ENCODE measurements at places on chromosomes 5 and 9. TPM values are rescaled to one million over a fixed set of nuclear protein-coding genes. Genes with fewer than 3 reads are reported as not detected.

Gene EQTN
- not detected for total RNA-seq

Gene PHYHD1
- 4.2 TPM for total RNA-seq

DNA sequence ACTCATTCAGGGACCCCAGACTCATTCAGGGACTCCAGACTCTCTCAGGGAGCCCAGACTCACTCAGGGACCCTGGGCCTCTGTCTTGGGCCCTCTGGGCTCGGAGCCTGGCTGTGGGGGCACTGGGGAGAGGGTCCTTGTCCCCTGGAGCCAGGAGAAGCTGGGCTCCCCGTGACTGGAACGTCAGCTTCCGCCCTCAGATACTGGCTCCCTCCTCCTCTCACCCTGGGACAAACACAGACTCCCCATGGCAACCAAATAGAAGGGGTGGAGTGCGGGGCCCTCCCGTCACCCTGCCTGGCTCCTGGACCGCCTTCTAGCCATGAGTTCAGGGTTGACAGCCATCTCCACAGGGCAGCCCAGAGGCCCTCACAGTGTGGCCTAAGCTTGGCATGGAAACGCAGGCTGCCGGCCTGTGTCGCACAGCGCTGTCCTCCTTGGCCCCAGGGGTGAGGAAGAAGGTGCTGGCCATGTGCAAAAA lies 27.6 kb downstream of the ZDHHC11B start:
- no peak for DNase-seq

Gene RALGPS1
- 23.3 TPM for total RNA-seq

DNA sequence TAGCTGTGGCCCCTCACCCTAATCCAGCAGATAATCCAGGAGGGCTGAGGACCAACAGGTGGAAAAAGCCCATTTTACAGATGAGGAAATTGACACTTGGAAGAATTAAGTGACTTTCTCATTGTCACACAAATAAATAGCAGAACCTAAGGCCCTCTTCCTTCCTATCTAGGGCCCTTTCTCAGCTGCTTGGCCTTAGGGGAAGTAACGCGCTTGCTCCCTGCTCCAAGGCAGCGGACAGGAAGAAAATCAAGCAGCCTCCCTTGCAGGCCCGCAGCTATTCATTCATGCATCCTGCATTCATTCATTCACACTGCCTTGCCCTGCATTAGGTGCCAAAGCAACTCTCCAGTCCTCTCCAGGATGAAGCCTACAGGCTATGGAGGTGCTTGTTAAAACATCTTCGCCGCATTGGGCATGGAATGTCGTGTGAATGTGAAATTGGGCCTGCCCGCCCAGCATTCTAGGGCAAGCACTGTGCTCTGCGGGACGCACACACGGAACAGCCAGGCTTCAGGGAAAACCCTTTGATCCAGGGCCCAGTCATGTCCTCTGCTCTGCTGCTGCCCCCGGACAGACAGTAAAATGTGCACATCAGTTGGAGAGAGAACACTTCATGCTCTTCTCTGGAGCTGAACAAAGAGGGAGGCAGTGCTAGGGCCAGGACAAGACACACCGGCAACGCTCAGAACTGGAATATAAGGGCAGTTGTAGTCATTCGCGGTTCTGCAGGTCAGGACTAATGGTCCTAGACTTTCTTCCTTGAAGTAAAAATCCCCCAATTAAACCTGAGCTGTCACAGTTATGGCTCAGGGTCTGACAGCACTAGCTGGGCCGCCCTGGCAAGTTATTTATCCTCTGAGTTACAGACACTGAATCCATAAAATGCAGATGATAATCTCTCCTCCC lies 166.0 kb downstream of the COL23A1 start:
- DNase-seq: no peak

Gene TMEM8B
- total RNA-seq: 6.4 TPM

DNA sequence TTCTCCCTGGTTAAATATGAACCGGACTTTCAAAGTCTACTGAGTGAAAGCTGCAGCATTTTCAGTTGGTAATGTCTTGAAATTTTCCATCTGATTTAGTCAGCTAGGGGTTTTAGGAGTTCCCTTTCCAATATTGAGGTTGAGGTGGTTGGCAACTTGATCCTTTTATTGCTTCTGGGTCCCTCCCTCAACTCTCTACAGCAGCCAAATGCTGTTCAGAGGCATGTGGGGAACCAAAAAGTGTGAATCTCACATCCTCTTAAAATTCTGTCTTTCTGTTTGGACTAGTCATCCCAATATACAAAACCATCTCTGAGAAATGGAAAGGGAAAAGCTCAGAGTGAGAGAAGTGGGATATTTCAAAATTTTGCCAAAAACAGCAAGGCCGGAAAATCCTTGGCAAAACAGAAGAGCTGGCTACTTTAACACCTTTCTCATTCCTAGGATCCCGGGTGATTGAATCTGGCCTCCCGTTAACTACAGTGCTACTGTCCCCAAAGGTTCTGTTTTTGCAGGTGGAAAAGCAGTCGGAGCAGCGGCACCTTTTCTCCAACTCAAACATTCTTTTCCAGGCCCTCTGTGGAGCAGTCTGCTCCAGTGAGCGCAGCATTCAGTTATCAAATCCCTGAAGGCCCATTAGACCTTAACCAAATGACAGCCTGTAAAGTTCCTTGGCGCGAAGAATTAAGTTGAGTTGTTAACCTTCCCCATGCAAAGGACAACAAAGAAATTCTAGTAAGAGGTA lies 345.9 kb upstream of the NUDT12 start:
- no peak for DNase-seq

- DNase-seq: no peak
These were observed 127.6 kb downstream of the RFX3 start for GRCh38 chr9:3398232-3398648.

- no peak for DNase-seq
These were observed 98.6 kb upstream of the EQTN start for GRCh38 chr9:27395484-27395921.

Gene MCC
- total RNA-seq: 2.5 TPM

DNA sequence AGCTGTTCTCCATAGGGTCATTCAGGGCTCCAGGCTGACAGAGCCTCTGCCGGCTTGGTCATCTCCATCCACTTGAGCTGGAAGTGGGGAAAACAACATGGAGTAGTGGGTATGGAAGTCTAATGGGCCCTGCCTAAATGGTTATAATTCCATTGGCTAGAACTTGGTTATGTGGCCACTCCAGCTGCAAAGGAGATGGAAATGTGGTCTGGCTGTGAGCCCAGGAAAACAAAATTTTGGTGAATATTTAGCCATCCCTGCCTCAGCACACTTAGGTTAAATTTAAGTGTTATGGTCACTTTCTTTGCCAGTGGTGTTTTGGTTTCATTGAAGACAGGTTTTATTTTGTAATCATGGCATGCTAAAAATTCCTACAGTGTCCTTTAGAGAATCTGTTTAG lies 112.3 kb downstream of the SMARCA2 start:
- no peak for DNase-seq

Gene NUTM2F
- total RNA-seq: 0.15 TPM

- peak; percentile 25 for DNase-seq
These were observed 35.6 kb downstream of the TNFSF8 start for GRCh38 chr9:114894609-114895433.

DNA sequence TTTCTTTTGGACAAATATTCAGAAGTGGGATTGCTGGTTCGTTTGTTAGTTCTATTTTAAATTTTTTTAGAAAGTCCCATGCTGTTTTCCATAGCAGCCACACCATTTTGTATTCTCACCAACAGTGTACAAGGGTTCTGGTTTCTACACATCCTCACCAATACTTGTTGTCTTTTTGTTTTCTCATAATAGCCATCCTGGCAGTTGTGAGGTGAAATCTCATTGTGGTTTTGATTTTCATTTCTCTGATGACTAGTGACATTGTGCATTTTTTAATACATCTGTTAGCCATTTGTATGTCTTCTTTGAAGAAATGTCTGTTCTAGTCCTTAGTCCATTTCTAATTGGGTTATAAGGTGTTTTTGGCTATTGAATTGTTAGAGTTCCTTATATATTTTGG lies 214.3 kb downstream of the ARRDC3 start:
- no peak for DNase-seq

GRCh38 chr9:120646948-120647347 lies 67.0 kb upstream of the CDK5RAP2 start:
- DNase-seq: no peak

Gene SLC27A4
- total RNA-seq: 30.4 TPM

Gene DMRT3
- total RNA-seq: not detected

GRCh38 chr5:37326536-37326935 lies 44.4 kb downstream of the NUP155 start:
- DNase-seq: no peak

Gene ADAMTS13
- total RNA-seq: 11.1 TPM

Gene RAI14
- 145 TPM for total RNA-seq

Gene STPG3
- 0.46 TPM for total RNA-seq

Gene ABO
- 1.2 TPM for total RNA-seq

DNA sequence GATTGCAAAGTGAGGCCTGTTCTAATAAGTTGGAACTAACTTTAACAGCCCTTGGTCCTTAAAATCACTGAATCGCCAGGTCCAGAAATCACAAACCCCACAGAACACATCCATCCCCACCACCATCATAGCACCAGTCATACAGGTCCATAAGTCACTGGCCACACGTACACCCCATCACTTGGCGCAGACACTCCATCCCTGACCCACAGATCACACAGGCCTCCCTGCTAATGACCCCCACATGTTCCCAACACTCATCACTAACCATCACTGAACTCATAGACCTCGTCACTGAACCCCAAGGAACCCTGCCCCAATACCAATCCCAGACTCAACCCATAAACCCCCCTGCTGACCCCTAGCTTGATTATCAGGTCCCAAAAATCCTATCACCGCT lies 41.2 kb upstream of the ZNF300 start:
- DNase-seq: no peak

Gene INSYN2B
- total RNA-seq: 0.13 TPM

Gene UTP15
- 15.1 TPM for total RNA-seq

- no peak for DNase-seq
These were observed 232.5 kb downstream of the SPATA31A1 start for GRCh38 chr9:39587844-39588499.

DNA sequence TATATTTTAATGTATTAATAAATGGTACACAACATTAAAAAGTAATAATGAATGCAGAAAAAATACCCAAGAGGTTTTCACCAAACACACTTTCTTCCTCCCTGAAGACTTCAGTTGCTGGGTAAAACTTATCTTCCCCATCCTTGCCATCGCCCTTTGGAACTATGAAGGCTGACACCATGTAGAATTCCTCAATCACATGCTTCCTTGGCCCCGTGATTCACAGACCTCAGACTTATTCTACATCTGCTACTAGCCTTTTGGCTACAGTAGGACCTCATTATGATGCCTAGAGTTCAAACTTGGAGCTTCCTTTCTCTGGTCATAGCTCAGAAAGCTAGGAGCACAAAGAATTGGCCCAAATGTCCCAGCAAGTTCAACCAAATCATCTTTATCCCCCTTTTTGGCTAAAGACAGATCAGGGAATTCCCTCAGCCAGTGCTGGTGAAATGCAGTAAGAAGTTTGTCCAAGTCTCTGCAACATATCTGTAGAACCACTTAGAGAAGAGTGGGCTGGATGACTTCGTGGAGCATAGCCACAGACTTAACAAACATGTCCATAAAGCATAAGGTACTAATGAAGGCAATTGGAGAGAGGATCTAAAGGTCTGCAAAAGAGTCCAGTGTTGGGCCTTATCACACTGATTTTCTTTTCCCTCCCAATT lies 253.5 kb downstream of the SEC61B start:
- no peak for DNase-seq

Gene IL4
- not detected for total RNA-seq

- no peak for DNase-seq
These were observed 8.0 kb downstream of the KLF9 start for GRCh38 chr9:70406434-70406862.

- no peak for DNase-seq
These were observed 29.7 kb downstream of the PPP1R2B start for GRCh38 chr5:156879665-156880285.

DNA sequence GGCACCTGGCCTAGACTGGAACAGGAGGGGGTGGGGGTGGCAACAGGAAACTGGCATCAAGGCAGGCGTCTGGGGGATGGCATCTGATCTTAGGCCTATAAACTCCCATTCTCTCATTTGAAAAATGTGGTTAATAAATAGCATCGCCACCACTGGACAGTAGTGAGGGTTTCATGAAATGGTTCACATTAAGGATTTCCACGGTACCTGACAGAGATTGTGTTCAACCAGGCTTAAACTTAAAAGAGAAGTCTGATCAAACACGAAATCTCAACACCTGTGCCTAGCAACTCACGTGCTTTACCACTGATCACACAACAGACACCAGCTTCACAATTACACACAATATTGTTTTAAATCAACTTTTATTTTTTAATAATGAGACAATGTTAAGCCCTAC lies 3.0 kb downstream of the DENND1A start:
- no peak for DNase-seq

Gene EGFLAM
- not detected for total RNA-seq

GRCh38 chr9:132409828-132410528 lies at the start of gene CFAP77:
TSS of gene CFAP77 (plus strand) at chr9:132410211. CDS start at chr9:132410272, 61 bp downstream.
- DNase-seq: peak; percentile 45

Gene ARSI
- 3.2 TPM for total RNA-seq

- no peak for DNase-seq
These were observed 23.1 kb downstream of the FGFR4 start for GRCh38 chr5:177109810-177110209.

Gene TAS2R1
- total RNA-seq: not detected

GRCh38 chr5:32827981-32828380 lies 116.9 kb downstream of the NPR3 start:
- DNase-seq: no peak

Gene SLC23A1
- total RNA-seq: 1.9 TPM

Gene DBH
- not detected for total RNA-seq

GRCh38 chr9:98763986-98764745 lies 32.2 kb downstream of the ANKS6 start:
- peak; percentile 39 for DNase-seq

DNA sequence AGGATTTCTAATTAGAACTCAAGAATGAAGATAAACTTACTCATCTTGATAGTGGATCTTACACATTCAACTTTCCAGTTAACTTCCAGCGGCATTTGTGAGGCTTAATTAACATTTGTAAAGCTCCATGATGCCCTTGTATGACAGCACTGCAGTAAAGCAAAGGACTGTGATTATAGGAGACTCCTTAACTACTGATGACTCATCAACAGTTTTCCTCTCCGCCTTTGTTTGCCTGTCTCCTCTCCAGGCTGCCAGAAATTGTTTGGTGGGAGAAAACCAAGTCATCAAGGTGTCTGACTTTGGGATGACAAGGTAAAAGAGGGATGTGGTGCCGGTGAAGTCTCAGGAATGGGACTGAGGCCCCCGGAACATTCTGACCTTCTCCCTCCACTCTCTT lies 20.4 kb upstream of the CYFIP2 start:
- no peak for DNase-seq

Gene CTSV
- 47.3 TPM for total RNA-seq

- no peak for DNase-seq
These were observed 77.8 kb upstream of the LRRTM2 start for GRCh38 chr5:138952962-138953361.

- DNase-seq: no peak
These were observed 51.8 kb downstream of the EPB41L4B start for GRCh38 chr9:109269081-109269480.

Gene LCN2
- 537 TPM for total RNA-seq

- DNase-seq: no peak
These were observed 35.7 kb downstream of the PCDHAC2 start for GRCh38 chr5:141001844-141002604.

DNA sequence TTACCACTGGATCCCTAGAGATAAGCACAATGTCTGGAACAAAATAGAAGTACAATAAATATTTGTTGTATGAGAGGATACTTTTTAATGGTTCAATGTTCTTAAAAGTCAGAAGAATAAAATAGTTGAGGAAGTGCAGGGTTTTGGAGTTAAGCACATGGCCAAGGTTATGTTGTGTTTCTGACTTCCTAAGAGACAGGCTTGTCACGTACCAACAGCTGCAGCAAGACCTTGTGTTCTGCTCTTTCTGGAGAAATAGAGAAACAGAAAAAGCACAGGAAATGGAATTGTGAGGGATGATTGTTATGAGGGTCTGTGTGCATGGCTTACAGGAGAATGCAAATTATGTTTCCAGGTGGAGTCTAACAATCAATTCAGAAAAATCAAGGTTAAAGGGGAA lies 12.9 kb downstream of the CARTPT start:
- no peak for DNase-seq

Data from PC-9 (cell line).